ENCODE measurements at places on chromosomes 1 and 21.
A peak's percentile ranks its signal among the peaks of the same experiment; 100 is the strongest.

DNA sequence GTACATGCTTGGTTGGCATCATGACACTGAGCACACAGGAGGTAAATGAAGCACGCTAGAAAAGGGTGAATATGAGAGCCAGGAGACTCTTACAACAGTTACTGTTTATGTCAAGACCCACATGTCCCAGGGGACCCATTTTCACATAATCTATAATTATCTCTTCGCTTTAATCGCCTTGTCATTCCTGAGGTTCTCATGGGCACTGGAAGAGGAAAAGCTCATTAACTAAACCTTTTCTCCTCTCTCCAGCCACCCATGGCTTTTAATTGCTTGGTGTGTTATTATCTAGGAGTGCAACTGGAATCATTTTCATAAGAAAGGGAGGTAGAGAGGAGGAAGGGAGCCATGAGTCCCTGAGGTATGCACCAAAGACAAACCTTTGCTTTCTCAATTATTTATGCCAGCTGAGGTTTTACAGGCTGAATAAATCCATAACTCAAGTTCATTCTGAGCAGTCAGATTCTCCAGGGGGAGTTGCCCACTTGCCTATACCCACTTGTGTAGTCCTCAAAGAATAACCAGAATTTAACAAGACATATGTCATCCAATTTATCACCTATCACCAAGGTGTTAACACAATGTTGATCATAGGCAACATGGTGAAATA lies 77.4 kb downstream of the ACBD6 start:
- no peak for DNase-seq

GRCh38 chr21:33025106-33025488 lies 638 bp upstream of the OLIG2 start:
- no peak for DNase-seq

DNA sequence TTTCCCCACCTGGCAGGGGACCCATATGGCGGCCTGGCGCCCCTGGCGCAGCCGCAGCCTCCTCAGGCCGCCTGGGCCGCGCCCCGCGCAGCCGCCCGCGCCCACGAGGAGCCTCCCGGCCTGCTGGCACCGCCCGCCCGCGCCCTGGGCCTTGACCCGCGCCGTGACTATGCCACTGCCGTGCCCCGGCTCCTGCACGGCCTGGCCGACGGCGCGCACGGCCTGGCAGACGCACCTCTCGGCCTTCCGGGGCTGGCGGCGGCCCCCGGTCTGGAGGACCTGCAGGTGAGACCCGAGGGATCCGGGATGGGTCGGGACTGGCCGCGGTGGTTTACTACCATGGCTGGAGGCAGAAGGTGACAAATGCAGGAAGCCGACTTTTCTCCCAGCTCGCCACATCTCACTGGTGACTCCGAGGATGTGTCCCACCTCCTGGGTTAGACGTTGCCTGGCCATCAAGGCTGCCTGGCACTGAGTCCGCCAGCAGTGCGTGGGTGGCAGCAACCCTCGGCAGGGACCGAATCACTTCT lies 1.1 kb downstream of the TFAP2E start:
- DNase-seq: no peak

GRCh38 chr1:176515310-176515709 lies 52.3 kb downstream of the PAPPA2 start:
- DNase-seq: no peak

DNA sequence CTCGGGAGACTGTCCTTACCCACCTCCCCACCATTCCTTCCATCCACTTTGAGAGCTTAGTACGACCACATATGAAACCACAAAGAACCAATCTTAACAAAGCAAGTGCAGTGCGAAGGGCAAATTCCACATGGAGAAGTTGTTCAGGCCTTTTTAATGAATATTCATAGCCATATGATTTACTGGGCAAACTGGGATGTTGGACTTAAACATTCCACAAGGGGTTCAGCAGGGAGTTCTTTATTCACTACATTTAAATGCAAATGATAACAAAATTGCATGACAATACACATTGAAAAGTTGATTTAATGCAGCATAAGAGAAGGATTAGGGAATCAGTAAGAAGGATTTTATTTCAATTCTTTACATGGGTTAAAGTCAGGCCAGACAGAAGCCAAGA lies 14.7 kb downstream of the NMNAT2 start:
- no peak for DNase-seq

- no peak for DNase-seq
These were observed 172.6 kb upstream of the HMCN1 start for GRCh38 chr1:185561629-185562028.

DNA sequence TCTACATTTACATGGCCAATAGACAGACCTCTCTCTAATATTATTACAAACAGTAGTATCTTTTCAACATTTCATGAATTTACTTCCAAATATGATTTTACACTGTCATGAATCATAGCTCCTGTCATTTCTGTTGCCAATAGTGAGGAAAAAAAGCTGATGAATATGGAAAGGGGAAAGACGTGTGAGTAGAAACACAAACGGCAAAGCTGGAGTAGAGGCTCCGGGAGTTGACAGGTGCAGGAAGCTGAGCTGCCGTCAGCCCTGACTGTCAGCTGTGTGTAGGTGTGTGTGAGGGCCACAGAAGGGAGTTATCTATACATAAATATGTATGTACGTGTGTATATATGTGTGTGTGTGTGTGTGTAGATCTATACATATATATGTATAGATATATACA lies 416.9 kb downstream of the ZP4 start:
- no peak for DNase-seq

- DNase-seq: no peak
These were observed 25.0 kb downstream of the MTARC1 start for GRCh38 chr1:220811695-220812094.

DNA sequence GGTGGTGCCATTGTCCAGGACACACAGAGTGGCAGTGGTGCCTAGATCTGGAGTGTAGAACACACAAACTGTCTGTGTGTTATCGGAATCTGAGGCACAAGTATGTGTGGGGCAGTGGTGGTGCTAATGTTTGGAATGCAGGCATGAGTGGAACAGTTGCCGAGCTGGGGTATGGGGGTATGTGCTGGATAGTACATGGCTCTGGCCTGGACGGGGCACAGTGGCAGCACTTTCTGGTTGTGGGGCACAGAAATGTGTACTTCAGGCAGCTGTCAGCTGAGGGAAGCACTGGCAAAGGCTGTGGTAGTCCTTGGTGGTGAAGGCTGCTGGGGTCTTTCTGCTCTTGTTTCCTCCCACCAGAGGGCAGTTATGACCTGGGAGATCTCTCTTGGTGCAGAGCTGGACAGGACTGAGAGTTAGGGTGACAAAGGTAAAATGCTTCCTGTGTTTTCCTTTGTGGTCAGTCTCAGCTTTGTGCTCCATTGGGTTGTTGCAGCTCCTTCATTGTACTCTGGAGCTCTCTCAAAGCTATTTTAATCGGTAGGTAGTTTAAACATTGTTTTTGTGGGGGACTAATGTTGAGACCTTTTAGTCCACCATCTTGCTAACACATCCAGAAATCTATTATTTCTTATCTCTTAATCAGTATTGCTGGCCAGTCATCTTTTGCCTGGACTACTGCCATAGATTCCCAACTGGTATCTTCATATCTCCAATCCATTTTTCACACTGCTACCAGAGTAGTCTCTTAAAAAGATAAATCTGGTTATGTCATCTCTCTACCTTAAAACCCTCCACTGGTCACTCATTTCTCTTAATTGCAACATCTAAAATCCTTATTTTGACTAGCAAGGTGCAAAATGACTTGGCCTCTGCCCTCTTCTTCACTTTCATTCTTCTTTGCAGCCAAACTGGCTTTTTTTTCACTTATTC lies 83.9 kb upstream of the NBPF4 start:
- no peak for DNase-seq

- DNase-seq: peak; percentile 80
These were observed 187.1 kb upstream of the COA6 start for GRCh38 chr1:234186037-234186688.

- DNase-seq: no peak
These were observed 62.3 kb downstream of the DAB1 start for GRCh38 chr1:57361516-57361915.

- DNase-seq: no peak
These were observed 24.6 kb upstream of the KIF1B start for GRCh38 chr1:10185759-10186158.

DNA sequence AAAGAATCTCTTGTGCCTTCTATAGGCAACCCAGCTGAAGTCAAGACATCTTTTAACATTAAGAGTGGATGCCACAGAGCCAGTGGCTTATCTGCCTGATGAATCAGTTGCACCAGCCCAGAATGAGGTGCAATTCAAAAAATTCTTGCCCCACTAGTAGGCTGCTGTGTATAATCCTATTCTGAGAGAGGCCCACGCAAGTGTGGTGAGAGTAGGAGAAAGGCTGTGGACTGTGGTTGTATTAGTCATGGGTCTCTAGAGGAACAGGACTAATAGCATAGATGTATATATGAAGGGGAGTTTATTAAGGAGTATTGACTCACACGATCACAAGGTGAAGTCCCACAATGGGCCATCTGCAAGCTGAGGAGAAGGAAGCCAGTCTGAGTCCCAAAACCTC lies 216.4 kb downstream of the LTN1 start:
- DNase-seq: no peak

DNA sequence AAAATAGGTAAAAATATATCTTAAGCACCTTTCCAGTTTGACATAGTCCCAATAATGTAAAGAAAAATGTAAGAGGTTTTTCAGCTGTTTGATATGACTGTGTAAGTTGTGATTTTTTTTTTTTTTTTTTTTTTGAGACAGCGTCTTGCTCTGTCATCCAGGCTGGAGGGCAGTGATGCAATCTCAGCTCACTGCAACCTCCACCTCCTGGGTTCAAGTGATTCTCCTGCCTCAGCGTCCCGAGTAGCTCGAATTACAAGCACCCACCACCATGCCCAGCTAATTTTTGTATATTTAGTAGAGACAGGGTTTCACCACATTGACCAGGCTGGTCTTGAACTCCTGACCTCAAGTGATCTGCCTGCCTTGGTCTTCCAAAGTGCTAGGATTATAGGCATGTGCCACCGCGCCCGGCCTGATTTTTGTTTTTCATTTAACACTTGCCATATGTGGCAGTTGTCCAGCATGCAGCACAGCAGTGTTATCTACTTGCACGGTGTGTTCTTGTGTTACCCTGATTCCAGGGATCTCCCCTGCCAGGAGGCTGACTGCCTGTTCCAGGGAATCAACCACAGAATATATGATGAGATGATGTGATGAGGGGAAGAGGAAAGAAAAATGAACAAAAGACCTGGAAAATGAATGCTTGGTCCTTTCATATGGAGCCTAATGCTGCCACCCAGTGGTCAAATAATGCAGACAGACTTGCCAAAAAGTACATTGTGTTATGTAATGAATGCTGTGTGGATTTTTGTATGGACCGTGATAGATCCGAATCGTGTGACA lies 79.0 kb downstream of the RAVER2 start:
- DNase-seq: no peak
